ENCODE measurements at places on chromosomes 12 and 14.

GRCh38 chr12:89731614-89732013 lies 23.0 kb upstream of the ATP2B1 start:
- DNase-seq, result no peak

GRCh38 chr14:35786856-35787255 lies 22.2 kb downstream of the RALGAPA1 start:
- DNase-seq, result no peak

DNA sequence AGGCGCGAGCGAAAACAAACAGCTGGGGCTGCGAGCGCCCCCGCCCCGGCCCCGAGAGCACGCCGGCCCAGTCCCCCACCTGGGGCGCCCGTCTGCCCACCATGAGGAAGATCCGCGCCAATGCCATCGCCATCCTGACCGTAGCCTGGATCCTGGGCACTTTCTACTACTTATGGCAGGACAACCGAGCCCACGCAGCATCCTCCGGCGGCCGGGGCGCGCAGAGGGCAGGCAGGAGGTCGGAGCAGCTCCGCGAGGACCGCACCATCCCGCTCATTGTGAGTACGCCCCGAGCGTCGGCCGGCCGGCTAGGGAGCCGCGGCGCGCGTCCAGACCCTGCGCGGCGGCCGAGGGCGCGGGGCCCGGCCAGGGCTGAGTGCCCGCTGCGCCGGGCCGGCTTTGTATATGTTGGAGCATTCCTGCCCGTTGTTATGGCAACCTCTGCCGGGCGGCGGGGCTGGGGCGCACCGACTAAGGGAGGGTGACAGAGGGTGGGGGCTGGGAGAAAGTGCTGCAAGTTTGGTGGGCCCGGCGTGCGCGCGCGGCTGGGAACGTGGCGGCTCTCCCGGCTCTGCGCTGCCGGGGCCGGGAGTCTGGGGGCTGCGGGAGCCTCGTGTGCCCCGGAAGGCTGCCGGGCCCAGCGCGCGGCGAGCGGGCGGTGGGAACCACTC lies 367 bp downstream of the GALNT16 start:
- peak; percentile 20 for DNase-seq

- DNase-seq, result no peak
Measured at GRCh38 chr14:71730471-71730870, 201.8 kb upstream of the RGS6 start.

GRCh38 chr12:108730365-108731104 lies 783 bp downstream of the CORO1C start:
- DNase-seq, result peak; percentile 76

DNA sequence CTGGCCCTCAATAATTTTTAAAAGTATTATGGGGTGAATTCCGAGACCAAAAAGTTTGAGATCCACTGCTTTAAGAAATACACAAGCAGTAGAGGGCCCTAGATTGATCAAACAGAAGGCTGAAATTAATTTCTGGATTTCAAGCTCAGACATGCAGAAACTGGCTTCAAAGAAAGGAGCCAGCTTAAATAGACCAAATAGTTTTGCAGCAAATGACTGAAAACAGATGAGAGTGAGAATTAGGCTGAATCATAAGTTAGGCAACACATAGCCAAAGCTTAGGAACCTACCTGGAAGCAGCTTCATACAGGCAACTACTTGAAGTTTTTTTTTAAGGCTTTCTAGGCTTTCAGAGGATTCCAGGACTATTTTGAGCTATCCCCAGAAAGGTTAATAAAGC lies 12.4 kb downstream of the ATF7 start:
- DNase-seq, result no peak

All from pancreas (tissue), 10 donors.